Omental fat pad (tissue), 4 donors: ENCODE measurements at places on chromosomes 7 and 10.
A peak's percentile ranks its signal among the peaks of the same experiment; 100 is the strongest.

DNA sequence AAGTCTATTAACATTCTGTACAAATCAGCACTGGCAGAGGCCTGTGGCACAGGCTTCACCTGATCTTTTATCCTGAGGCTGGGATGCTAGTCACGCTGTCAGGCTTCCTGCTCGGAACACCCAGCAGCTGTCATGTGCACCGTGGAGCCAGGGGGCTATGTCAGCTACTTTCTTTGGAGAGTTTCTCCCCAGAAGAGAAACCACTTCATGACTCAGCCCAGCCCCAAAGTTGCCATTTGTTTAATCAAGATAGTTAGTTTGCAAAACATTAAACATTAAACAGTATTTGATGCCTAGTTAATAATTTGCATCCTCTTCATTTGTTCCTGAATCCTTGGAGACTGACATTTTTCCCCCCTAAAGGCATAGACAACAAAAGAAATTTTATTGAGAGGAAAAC is at the start of gene HABP2:
Gene HABP2, plus strand, starts transcription at position 353 of the 400 bp plus-strand sequence. CDS start 69 bp downstream, outside the sequence.
- no peak for DNase-seq

DNA sequence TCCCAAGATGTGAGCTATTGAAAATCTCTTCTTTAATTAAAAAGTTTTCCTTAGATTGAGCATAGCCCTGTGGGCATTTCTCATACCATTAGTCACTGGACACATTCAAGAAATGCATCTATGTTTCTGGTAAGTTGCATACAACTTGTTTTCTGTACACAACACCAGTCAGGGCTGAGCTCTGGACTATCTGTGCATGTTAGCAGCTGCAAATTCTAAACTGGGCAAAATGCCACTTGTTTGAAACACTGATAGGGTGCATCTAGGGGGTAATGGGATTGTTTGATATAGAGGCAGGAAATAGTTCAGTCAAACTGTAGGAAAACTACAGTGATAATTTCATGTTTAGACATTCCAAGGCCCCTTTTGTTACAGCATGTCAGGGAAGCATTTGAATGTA is 145.6 kb upstream of the NPY start:
- DNase-seq: no peak

DNA sequence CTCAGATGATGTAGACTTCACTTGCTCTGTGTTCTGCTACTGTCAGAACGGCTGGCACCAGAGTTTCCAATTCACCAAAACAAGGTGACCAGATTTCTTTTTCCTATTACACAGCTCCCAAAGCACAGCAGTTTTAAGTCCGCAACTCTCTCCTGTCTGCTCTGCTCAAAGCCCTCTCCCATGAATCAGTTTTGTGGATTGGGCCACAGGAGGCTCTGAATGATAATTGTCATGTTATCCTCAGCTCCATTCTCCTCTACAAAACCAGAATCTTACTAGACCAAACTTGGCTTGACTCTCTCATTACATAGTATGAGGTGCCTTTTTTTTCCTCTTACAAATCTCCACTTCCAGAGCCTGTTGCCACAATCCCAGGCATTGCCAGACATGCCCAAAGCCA is 223.5 kb downstream of the SNX13 start:
- no peak for DNase-seq

- no peak for DNase-seq
These were observed 30.5 kb upstream of the XPNPEP1 start for GRCh38 chr10:109953766-109954165.

GRCh38 chr10:103770139-103770538 is 85.2 kb downstream of the SH3PXD2A start:
- no peak for DNase-seq

GRCh38 chr10:73590881-73591799 is at the start of gene USP54:
Gene USP54 (minus strand): TSS chr10:73591342. CDS start chr10:73575658, 15,684 bp downstream.
- no peak for DNase-seq

DNA sequence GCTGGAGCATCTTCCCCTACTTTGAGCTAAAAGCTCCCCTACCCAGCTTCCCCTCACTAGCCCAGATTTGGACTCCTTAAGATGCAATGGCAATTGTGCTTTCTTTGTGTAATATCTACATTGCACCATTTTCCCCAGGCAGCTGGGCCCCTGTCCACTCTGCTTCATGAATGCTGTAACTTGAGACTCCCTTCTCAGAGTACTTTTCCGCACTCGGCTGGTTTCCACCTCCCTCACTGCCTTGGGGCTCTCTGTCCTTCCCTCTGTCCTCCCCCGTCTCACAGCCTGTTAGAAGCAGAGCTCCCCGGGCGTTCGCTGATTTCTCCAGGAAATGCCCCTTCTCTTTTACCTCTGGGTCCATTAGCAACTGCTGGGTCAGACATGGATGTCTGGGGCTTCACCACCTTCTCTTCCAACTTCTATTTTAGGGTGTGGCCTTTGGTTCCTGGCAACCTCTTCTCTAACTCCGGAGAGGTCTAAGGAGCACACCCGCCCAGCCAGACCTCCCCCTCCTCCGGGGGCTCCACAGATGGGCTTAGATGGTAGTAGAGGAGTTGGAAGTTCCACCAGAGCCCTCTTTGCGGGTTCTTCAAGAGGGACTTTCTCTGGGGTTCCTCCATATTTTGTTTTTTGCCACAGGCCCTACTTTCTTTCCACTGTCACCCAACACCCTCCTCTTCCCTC is 2.9 kb upstream of the TMEM72 start:
- DNase-seq: no peak

DNA sequence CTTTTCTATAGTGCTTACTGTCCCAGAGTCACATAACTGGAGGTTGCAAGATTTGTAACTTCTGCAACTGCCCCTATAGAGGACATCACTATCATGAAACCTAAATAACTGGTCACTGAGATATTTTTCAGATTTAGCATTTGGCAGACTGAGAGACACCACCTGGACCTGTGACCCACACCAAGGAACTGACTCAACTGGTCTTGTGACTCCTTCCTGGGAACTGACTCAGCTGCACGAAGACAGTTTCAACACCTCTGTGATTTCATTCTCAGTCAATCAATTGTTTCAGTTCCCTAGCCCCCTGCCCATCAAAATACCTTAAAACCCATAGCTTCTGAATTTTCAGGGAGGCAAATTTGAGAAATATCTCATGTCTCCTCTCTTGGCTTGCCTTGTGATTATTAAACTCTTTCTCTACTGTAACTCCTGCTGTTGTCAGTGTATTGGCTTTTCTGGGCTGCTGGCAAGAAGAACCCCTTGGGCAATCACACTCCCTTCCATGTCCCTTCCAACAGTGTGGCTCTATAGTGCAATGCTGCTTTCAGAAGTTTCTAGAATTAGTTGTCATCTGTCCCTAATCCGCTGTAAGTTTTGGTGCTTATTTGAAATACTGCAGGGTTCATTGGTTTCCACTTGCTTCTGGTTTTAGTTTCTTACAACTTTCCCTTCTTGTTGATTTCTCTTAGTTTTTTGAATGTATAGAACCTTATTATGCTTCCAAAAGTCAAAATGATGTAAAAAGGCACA is 127.8 kb upstream of the ADCY1 start:
- DNase-seq: no peak

- no peak for DNase-seq
These were observed 74.5 kb downstream of the COBL start for GRCh38 chr7:51242007-51242691.

DNA sequence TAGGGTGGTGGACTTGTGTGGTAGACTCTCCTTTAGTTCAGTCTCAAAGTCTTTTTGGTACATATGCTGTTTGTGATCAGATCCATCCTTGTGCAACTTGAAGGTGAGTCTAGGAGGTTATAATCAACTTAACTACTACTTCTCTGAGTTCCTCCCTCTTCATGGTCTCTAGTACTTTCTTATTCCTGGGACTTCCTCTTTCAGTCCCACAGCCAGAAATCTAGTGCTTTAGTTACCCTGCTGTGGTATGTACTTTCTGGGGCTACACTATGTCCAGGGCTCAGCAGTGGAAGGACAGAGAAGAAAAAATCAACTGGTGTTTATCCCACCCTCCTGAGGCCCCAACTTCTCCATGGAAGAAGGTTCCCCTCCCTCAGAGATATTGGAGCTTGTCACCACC is 19.4 kb upstream of the ATAD1 start:
- no peak for DNase-seq

DNA sequence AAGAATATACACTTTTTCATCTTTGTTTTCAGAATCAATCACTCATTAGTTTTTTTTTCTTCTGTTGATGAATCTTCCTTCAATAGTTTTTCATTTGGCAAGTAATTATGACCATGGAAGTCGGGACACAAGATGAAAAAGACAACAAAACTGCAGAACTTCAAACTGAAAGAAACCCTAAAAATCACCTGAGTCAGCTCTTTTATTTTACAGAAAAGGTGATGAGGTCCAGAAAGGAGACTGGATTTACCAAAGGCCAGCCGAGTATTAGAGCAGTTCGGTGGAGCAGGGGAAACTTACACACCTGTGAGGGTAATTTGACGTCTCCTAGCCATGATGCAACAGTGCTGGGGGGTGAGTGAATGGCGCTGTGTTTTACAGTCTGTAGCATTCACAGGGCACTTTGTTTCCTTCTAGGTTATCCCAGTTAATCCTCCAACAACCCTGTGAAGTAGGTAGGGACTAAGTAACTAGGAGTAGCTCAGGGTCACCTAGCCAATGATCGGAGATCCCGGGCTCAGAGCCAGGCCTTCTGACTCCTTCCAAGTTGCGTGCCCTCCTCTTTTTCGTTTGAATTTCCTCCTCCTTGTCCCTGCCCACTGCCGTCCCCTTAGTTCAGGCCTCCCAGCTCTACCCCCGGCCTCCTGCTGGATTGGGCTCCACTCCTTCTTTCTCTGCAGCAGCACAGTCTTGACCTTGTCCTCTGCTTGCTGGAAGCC is 14.0 kb downstream of the RBM20 start:
- DNase-seq: no peak

- DNase-seq: no peak
These were observed 56.0 kb downstream of the KAT6B start for GRCh38 chr10:74882427-74882826.

- DNase-seq: no peak
These were observed 80.2 kb downstream of the KCND2 start for GRCh38 chr7:120353171-120353570.

GRCh38 chr7:71322201-71322600 is 190.3 kb downstream of the GALNT17 start:
- DNase-seq: no peak

DNA sequence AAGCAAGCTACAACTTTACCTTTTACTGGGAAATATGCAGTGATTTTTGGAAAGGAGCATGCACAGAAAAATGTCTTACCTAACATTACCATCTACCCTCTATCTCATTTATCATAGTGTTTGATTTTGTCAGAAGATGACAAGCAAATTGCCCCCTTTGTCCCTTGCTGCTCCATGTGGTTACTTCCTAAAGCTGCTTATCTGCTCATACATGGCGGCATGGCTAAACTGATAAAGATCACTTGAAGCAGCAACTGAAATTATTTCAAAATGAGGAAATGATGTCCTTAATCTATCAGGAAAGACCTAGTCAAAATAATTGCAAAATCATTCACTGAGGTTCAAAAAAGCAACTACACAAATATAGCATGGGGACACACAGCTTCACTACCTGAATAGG is 1198.5 kb upstream of the SORCS1 start:
- DNase-seq: no peak

DNA sequence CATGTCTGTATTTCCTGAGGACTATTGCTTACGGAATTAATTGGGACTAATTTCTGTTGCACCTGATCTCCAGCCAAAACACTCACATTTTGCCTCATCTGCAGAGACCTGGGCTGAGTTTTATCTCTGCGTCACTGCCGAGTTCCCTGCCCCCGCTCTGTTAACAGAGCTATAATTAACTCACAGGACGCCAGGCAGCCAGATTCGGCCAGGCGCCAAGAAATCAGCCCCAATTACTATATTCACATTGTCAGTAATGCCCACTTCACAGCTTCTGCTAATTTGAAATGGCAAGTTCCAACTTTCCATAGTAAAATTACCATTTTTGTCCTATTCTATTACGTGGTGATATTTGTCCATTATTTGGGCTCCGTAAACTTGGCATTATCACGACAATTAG is 130.5 kb downstream of the CUX1 start:
- DNase-seq: peak; percentile 61
